ENCODE measurements at places on chromosomes 1 and 21.

DNA sequence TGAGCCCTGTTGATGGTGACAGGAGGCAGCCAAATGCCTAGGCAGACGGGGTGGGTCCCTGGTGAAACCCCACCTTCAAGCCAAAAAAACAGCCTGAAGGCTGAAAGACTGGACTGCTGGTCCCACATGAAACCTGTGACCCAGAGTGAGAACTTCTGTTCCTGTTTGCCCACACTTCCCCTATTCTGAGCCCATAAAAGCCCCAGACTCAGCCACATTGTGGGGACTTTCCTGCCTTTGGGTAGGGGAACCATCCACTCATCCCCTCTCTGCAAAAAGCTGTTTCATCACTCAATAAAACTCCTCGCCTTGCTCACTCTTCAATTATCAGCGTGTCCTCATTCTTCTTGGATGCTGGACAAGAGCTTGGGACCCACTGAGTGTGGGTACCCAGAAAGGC lies 25.2 kb downstream of the HTR6 start:
- no peak for DNase-seq

GRCh38 chr1:168097921-168098528 lies 38.7 kb downstream of the GPR161 start:
- DNase-seq, result no peak

GRCh38 chr1:74010206-74010605 lies 187.8 kb downstream of the LRRIQ3 start:
- DNase-seq, result no peak

DNA sequence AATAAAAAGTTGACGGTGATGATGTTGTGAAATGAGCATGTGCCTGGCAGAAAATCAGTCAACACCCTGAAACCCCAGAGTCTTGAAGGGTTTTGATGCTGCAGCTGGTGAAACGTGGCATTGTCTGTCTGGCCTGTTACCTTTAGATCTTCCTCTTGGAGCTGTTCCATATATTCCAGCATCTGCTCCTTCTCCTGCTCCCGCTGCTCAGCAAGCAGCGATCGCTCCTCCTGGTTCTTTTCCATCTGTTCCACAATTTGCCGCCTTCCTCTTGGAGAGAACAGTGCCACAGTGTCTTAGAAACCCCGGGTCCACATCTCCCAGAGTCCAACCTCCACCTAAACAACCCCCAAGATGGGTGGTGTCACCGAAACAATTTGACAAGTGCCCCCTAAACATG lies 15.7 kb downstream of the CFAP45 start:
- no peak for DNase-seq

GRCh38 chr1:181090641-181091126 lies 2.2 kb downstream of the IER5 start:
- DNase-seq, result peak; percentile 9

GRCh38 chr21:30984889-30985288 lies 53.4 kb downstream of the KRTAP19-8 start:
- DNase-seq, result no peak

DNA sequence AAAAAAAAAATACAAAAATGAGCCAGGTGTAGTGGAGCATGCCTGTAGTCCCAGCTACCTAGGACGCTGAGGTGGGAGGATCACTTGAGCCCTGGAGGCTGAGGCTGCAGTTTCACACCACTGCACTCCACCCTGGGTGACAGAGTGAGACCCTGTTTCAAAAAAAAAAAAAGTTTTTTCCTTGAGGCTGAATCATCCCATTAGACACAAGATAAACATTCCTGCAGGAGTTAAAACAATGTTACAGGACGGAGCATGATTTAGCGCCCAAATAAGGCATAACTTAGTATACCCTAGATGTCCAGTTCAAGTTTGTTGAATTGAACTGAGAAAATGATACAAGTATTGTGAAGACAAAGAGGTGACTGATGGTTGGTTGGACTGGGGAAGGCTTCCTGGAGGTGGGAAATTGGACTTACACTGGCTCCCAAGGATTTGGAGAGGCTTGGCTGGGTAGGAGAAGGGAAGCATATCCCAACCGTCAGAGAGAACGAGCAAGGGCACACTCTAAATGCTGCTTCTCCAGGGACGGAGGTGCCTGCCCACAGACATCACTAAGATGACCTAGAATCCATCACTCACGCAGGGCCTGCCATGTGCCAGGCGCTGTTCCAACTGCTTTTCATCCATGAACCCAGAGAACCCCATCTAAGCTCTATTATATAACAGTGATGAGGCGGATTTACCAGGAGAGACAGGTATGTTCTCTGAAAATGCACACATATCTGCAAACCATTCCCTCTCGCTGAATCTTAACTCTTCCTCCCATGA lies 610.6 kb downstream of the KIF26B start:
- no peak for DNase-seq

- DNase-seq, result no peak
Observed at GRCh38 chr21:18772404-18772803, 368.8 kb upstream of the TMPRSS15 start.

DNA sequence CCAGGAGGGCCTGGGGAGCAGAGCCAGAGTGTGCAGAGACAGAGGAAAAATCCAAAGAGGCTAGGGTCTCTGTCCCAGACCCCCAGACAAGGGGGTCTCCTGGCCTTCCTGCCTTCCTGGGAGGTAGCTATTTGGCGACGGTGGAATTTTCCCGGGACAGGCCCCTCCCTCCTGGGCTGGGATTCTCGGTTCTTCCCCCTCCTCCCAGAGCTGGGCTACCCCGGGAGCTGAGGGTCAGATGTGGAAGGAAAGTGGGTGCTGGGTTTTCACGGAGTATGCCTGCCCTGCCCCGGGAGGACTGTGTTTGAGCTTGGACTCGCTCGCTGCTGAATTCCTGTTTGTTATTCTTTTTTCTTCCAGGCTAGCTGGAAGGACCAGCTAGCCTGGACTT lies 759 bp downstream of the AMPD2 start:
- DNase-seq, result no peak

DNA sequence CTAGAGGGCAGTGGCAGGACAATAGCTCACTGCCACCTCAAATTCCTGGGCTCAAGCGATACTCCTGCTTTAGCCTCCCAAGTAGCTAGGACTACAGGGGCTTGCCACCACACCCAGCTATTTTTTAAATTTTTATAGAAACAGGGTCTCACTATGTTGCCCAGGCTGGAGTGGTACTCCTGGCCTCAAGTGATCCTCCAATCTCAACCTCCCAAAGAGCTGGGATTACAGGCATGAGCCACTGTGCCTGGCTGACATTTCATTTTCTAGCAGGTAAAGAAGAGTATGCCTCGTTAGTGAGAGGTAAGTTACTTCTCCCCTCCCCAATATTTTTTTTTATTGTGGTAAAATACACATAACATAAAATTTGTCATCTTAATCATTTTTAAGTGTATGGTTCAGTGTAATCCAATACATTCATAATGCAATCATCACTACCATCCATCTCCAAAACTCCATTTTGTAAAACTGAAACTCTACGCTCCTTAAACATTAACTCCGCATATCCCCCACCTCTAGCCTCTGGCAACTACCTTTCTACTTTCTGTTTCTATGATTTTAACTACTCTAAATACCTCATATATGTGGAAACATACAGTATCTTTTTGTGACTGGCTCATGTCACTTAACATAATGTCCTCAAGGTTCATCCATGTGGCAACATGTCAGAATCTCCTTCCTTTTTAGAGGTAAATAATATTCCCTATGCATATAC lies 22.4 kb downstream of the ZZZ3 start:
- no peak for DNase-seq

- DNase-seq, result no peak
Observed at GRCh38 chr1:174448974-174449373, 1.2 kb downstream of the GPR52 start.

GRCh38 chr1:223776075-223776814 lies 63.9 kb downstream of the CAPN2 start:
- no peak for DNase-seq

All from effector memory CD8-positive, alpha-beta T cell (primary cell).